ENCODE measurements at places on chromosomes 12 and 14. TPM values are rescaled to one million over a fixed set of nuclear protein-coding genes. Genes with fewer than 3 reads are reported as not detected.

The SPTB gene
- total RNA-seq: 0.07 TPM

The CLEC6A gene
- not detected for total RNA-seq

The CCDC175 gene
- not detected for total RNA-seq

The SLC38A6 gene
- total RNA-seq: 24.6 TPM

DNA sequence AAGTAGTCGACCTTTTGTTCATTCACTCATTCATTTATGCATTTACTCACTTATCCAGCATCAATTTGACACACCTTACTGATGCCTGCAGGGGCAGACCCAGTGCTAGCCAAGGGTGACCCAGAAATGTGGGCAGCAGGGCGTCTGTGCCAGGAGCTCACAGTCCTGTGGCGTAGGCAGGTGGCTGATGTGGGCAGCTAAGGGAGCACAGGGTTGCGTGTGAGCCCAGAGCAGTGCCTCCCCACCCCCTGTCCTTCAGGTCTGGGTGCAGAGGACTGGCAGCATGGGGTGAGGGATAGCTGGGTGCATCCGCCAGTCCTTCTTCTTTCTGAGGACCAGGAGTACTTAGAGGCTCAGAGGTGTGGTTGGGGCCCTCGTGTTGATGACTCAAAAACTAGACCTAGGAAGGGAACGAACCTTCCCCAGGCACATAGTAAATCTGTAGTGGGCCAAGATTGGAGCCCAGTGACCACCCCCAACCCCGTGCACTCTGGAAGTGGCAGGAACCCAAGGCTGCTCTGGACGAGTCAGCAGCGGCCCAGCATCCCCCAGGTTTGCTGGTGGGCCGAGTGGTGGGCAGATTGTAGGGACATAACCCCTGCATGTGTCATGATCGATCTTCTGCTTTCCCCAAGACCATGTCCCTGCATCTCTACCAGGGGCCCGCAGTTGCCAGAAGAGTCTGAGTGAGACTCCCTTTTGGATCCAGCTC, 63.9 kb downstream of the BEGAIN start:
- no peaks in the 10 kb centered on the region for H3K27me3 ChIP-seq
- H3K27ac ChIP-seq: no peak overlapping the region
- no peak overlapping the region for H3K4me3 ChIP-seq
- H3K36me3 ChIP-seq: no peaks in the 10 kb centered on the region
- no peaks in the 10 kb centered on the region for H3K4me1 ChIP-seq
- DNase-seq: no peak

DNA sequence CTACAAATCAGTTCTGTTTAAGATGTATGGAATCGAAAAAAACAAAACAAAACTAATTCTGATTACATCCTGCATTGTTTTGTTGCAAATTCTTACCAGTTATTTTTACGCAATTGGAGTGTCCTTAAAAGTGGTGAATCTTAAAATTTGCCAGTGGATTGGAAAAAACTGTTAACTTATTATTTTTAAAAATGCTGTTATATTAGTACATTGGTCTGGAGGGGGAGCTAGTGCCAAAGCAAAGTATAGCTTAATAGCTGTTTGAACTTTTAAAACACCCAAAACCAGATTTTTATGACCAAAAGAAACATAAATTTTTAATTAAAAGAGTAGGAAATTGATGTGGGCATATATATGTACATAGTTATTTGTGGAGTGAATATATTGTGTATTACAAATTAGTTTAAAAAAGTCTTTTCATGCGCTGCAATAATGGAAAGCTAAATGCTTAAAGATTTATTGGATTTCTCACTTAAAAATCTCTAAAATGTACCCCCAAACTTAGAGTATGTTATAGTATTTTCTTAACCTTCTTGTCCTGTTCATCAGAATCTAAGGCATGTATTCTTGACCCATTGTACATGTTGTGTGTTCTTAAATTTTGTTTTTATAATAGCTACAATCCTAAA, 2.5 kb downstream of the FUT8 start:
- H3K4me3 ChIP-seq: no peak overlapping the region
- H3K36me3 ChIP-seq: no peaks in the 10 kb centered on the region
- H3K27me3 ChIP-seq: no peaks in the 10 kb centered on the region
- peak; percentile 56 for DNase-seq

DNA sequence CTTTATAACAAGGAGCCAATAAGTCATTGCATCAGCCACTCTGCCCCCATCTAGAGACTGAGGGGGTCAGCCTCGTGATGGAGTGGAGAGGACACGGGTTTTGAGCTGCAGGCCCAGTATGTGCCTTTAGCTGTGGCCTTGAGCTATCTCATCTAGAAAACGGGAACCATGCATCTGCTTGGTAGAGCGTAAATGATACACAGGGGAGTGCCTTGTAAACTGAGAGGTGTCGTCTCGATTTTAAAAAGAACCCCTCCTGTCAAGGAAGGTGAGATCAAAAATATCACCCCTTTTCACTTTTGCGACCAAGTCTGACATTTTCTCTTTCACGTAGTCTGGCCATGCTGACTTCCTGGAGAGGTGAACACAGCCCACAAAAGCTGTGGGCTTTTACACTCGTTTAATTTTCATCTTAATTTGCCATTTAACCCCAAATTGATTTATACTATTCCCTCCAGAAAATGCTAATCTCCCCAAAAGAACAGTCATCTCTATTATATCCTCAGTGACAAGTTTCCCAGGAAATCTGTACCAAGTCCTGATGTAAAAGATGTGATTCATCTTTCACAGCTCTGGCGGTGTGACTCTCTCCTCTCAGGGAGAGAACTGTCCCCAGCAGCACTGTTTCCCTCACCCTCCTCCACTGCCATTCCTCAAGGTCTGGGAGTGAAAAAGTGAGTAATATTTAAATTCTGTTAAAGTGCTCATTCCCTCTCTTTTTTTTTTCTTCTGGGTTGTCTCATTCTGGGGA, 30.6 kb downstream of the VCPKMT start:
- H3K4me3 ChIP-seq: no peak overlapping the region
- DNase-seq: no peak
- H3K27me3 ChIP-seq: no peaks in the 10 kb centered on the region
- H3K4me1 ChIP-seq: no peaks in the 10 kb centered on the region
- no peak overlapping the region for H3K27ac ChIP-seq

DNA sequence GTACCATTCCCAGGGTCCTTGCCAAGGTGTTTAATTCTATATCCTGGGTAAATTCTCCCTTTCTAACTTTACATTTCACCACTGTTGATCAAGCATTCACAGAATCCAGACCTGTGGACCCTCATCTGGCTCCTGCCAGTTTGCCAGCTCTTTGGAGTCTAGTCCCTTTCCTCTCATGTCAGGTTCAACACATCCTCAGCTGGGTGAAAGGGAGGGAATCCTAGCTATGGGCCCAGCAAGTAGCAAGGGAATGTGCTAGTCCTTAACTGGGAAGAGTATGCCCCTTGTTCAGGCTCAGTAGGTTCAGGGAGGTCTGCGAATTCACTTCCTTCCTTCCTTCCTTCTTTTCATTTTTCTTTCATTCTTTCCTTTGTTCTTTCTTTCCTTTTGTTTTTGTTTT, 38.2 kb upstream of the HMGA2 start:
- H3K4me1 ChIP-seq: no peaks in the 10 kb centered on the region
- DNase-seq: no peak
- no peaks in the 10 kb centered on the region for H3K27me3 ChIP-seq
- H3K27ac ChIP-seq: no peak overlapping the region
- no peaks in the 10 kb centered on the region for H3K36me3 ChIP-seq

DNA sequence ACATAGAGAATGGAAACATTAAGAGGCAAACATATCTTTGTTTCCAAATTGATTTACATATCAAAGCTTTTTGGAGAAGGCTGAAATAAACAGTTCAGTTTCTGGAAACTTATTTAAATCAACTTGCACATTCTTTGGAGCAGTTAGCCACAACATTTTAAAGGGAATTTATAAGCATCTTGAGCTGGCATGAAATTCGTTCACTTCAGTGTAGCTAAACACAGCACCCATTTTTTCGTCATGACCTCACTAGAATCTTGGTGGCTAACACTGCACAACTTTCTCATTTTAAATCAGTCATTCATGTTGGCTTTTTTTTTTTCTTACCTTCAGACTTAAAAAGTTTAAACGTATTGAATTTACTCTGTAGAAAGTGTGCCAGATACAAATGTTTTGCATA, 1139.9 kb upstream of the FLRT2 start:
- DNase-seq: no peak
- H3K4me3 ChIP-seq: no peak overlapping the region
- no peaks in the 10 kb centered on the region for H3K36me3 ChIP-seq
- H3K27me3 ChIP-seq: no peaks in the 10 kb centered on the region

- H3K27ac ChIP-seq: no peak overlapping the region
- H3K36me3 ChIP-seq: no peaks in the 10 kb centered on the region
- DNase-seq: no peak
- no peak overlapping the region for H3K4me3 ChIP-seq
- no peaks in the 10 kb centered on the region for H3K4me1 ChIP-seq
Observed at GRCh38 chr12:111168009-111168900, 200.6 kb downstream of the PHETA1 start.

Data from endothelial cell of umbilical vein (primary cell).